ENCODE measurements at places on chromosomes 16 and 17.

DNA sequence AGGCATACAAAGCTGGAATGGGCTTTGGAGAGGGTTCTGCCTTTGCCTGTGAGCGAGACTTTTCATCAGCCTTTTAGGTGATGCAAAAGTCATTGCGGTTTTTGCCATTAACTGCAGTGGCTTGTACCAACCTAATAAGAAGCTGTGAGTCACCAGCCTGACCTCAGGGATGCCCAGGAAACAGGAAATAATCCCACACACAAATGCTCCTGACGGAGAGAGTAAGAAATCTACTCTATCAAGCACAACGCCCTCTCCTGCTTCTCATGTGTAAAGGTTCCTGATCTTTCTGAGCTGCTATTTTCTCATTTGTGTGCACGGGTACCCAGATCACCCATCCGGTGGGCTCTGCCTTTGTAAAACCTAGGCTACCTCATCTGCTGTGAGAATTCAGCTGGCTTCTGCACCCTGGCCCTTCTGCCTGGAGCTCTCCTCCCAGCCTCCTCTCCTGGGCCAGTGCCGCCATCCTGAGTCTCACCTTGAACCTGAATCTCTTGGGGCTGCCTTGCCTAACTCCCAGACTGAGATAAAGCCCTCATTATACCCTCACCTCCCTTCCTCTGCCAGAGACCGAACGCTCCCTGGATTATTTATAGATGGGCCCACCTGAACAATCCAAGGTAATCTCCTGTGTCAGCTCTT, 299.7 kb downstream of the C16orf95 start:
- DNase-seq: no peak

DNA sequence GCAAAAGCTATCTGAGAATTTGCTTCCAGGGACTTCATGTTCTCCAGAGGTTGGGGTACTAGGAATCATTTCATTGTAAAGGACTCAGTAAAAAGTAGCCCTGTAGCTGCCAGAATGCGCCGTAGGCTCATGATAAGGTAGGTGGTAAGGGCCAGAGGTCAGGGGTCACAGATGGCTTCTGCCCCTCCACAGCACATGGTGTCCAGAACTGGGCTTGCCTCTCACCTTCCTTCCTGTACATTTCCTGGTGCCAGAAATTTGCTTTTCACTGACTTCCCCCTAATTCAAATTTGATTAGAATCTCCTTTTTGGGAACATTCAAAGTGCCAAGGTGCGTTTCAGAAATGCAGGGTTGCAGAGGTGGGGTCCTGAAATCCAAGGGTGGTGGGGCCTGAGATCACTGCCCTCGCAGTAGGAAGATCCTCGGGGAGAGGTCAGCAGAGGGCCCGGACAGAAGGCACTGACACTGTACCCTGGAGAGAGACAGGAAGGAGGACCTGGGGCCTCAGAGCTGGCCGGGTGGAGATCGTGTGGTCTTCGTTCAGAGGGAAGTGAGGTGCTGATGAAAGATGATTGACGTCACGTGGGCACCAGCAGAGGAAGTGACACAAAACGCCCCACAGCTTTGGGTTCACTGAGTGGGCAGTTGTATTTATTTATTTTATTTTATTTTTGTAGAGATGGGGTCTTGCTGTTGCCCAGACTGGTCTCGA, 25.5 kb upstream of the METRNL start:
- no peak for DNase-seq

- no peak for DNase-seq
These were observed 584 bp upstream of the STAT5B start for GRCh38 chr17:42276609-42277341.

- DNase-seq: no peak
These were observed 26.3 kb downstream of the MARCHF10 start for GRCh38 chr17:62781831-62782251.

- no peak for DNase-seq
These were observed 7.8 kb downstream of the RARA start for GRCh38 chr17:40316571-40317344.

DNA sequence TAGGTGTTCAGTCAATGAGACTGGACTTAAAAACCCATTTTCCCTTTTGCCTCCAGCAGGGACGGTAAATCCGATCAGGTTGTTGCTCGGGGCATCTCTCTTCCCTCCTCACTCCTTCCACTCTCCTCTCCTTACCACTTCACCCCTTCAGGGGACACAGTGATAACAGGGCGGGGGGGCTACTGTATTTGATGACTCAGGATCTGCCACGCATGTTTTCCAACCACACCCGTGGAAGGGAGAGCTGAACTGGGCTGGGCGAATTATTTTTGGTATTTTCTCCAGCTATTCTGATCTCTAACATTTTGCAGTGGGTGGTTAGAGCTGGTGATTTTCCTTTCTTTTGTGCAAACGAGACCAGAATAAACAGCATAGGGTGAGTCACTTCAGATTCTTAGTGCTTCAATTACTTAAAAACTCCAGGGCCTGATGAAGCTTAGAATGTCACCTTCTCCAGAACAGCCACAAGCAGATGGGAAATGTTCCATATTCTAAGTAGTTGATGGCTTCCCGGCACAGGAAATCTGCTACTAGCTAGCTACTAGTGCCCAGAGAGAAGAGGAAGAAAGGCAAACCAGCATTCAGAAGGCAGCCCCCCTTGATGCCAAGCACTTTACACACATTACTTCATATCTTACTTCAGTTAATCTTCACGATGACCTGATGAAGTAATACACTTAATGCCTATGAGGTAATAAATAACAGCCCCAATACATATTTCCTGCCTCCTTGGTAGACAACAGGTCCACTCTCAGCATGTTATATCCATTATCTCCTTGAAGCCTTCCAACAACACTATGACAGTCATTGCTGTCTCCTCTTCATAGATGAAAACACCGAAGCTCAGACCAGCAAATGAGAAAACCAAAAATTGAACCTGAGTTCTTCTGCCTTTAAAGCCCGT, 74.1 kb downstream of the ASIC2 start:
- no peak for DNase-seq

GRCh38 chr17:65588181-65588808, 26.8 kb upstream of the AXIN2 start:
- DNase-seq: no peak

DNA sequence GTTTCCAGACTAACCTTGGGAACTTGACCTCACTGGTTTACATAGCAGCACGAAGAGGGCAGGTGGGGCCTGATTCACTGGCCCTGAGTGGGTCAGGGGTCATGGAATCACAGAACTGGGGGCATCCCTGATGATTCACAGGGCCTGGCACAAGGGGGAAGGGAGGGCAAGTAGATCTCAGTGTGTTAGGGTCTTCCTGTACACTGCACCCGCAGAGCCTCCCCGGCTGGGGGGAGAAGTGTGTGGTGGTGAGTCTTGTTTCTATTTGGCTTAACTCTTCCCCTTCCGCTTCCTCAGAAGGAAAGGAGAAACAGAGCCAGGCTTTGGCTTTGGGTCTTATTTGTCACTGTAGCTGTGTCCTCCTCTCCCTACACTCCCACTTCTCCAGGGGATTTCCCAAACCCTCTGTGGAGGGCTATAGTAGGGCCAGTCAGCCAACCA, 3.7 kb downstream of the STARD3 start:
- DNase-seq: no peak

- DNase-seq: no peak
These were observed 16.5 kb downstream of the HID1 start for GRCh38 chr17:74956093-74956492.

GRCh38 chr17:8887301-8887700, 19.8 kb upstream of the PIK3R6 start:
- DNase-seq: no peak

DNA sequence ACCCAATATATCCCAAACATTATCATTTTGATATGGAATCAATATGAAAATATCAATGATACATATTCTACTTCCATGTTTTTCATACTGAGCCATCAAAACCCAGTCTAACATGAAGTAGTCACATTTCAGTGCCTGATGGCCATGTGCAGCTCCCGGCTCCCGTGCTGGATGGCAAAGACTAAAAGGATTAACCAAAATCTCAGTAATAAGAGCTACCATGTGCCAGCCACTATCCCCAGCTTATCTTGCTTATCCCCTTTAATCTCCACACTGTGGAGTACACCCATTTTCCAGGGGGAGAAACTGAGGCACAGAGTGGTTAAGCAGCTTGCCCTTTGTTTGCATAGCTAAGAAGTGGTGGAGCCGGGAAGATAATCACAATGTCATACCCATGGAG, 9.2 kb downstream of the CD300LG start:
- no peak for DNase-seq

DNA sequence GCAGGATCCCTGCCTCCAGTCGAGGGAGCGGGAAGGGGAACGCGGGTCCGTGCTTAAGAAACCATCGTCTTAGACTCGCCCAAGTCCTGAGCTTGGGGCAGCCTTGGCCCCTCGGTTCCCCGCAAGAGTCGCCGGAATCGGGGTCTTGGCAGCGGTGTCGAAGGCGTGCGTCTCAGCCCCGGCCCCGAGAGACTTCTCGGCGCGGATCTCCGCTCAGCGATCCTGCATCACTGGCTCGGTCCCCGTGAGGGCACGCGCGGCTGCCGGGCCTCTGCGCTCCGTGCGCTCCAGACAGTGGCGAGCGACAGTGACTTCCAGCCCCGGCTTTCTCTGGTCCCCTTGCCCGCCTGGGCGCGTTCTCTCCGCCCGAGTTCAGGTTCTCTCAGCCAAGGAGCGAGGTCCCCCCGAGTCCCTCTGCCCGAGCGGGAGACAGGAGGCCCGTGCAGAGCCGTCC, 380 bp downstream of the HS3ST3A1 start:
- peak; percentile 10 for DNase-seq

GRCh38 chr17:45371414-45372324, 54.8 kb upstream of the MAP3K14 start:
- DNase-seq: no peak

DNA sequence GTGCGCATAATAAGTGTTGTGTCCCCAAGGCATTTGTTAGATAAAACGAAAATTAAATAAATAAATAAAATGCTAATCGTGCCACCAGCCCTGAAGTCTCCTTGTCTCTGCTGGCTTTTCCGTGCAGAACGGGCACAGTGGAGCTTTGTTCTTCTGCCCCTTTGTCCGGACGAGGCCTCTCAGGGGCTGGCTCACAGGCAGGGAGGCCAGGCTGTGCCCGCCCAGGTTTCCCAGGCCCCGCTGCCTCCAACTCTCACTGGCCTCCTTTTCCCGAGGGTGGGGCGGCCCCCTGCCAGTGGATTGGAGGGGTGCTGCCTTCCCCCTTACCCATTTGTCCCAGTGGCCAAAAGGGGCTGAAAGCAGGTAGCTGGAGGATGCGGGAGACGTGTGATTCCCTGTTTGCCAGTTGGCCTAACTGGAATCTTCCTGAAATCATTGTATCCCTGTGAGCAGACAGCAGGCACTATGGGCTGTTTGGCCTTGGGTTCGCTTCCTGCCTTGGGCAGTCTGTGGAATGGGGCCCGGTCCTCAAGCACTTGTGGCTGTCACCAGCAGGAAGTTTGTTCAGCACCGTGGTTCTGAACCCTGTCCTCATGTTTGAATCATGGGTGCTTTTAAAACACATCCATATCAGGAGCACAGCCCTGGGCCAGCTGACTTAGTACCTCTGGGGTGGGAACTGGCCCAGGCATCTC, 64.4 kb downstream of the KSR1 start:
- DNase-seq: no peak

GRCh38 chr17:77863814-77864161, 94.7 kb upstream of the TNRC6C start:
- DNase-seq: no peak

DNA sequence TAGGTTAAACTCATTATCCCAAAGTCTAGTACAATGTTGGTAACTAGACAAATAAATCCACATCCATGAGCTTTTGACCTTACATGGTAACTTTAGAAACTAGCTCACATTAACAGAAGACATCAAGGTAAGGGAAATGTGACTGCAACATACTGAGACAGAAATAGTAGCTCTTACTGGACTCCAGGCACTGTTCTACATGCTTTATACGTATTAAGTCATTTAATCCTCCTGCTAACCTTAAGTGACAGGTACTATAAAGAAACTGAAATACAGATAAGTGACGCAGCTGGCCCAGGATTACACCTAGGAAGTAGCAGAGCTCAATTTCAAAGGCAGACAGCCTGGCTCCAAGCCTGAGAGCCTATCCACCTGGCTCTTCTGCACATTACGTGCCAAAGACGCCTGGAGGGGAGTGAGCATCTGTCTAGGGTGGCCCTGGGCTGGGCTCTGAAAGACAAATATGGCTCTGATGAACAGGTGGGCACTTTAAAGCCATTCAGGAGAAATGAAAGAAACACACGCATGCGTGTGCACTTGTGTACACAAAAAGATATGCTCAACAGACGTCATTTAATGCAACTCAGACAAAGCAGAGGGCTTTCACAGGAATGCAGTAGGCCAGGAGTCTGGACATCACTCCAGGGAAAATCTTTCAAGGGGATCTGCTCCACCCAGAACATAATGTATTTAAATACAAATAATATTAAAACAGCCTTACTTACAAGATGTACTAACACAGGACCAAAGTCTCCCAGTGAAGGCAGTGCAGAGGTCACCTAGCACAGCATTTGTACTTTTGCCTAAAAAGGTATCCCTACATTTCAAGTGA, 4.4 kb downstream of the ZC3H7A start:
- no peak for DNase-seq

GRCh38 chr17:16425698-16426659, 10.6 kb downstream of the TRPV2 start:
- DNase-seq: no peak

DNA sequence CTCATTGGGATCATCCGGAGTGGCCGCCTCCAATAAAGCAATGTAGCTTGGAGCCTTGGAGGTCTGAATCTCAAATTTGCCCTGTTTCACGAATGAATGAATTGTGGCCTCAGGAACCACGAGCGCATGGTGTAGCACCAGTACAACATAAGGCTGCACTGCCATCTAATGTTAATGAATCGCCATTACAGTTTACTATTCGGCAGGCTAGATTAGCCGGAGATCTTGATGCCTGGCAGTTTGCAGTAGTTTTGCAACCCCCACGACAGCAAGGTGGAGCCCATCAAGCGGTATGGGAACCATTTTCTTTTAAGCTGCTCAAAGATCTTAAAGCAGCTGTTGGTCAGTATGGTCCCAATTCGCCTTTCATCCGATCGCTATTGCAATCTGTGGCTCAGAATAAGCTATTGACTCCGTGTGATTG, 18.8 kb downstream of the ALOX15B start:
- DNase-seq: peak; percentile 53

GRCh38 chr16:4288148-4288921, 15.5 kb upstream of the TFAP4 start:
- peak; percentile 98 for DNase-seq

- DNase-seq: no peak
These were observed 990 bp upstream of the ROGDI start for GRCh38 chr16:4803401-4803844.

DNA sequence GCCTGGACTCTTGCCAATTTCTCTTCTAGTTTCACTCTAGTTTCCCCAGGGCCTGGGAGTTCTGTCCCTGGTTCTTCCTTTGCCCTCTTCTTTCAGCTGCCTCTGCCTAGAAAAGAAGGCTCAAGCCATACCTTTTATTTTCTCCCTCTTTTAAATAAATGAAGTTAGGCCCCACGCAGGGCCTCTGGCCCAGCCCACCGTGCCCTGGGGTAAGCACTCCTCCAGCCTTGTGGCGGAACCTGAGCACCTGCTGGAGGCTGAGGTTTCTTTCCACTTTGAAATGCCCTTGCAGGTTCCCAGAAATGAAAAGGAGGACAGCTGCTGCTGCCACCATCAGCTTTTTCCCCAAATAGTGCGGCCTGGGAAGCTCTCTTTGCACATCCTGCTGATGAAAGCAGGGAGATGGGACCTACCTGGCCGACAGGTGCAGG, 139.4 kb downstream of the CCDC182 start:
- no peak for DNase-seq

All from GM12892 (cell line).